NCI-H1930 (cell line): ENCODE measurements at places on chromosomes 7 and 10.

GRCh38 chr10:116371737-116372136, 47.5 kb downstream of the CCDC172 start:
- DNase-seq: no peak

GRCh38 chr7:155962191-155962967, 150.1 kb upstream of the SHH start:
- DNase-seq: no peak

DNA sequence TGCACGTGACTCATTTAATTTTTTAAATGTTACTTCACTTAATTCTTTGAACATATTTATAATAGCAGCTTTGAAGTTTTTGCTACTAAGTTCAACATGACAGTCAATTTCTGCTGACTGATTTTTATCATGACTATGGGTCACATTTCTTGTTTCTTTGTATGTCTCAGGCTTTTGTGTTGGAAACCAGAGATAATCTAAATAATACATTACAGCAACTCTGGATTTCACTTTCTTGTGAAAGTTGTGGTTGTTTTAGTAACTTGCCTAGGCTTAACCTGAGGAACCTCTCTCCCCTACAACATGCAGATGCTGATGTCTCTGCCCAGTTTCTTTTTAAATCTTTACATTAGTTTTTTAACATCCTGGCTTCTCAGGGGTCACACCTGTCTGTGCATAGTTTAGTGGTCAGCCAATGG, 180.8 kb downstream of the CCDC71L start:
- no peak for DNase-seq

- no peak for DNase-seq
These were observed 4.0 kb upstream of the MRPS24 start for GRCh38 chr7:43873300-43873699.

GRCh38 chr10:38007991-38008390, 2.5 kb upstream of the ZNF33A start:
- no peak for DNase-seq

GRCh38 chr10:133421336-133422222, 2.8 kb downstream of the SPRN start:
- no peak for DNase-seq

DNA sequence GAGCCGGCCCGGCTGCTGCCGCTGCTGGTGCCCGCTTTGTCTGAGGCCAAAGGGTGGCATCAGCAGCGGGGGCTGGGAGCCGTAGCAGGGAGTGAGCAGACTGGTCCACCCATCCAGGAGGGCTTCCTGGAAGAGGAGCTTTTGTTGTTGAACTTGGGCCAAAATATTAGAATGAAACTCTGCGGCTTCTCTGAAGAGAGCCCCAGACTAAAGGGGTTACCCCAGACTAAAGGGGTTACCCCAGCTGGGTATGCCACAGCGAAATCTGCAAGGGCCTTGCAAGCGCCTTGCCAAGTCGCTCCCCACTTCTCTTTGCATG, 154.7 kb upstream of the ZMIZ1 start:
- no peak for DNase-seq

GRCh38 chr10:74194999-74195398, 44.0 kb downstream of the ADK start:
- no peak for DNase-seq

- no peak for DNase-seq
These were observed 10.4 kb downstream of the CHST3 start for GRCh38 chr10:71974489-71975021.

GRCh38 chr7:135670179-135670578, 7.9 kb downstream of the STMP1 start:
- no peak for DNase-seq

- DNase-seq: no peak
These were observed 98.8 kb downstream of the CNOT4 start for GRCh38 chr7:135411098-135411497.

GRCh38 chr10:35511647-35512046, 93.5 kb upstream of the GJD4 start:
- DNase-seq: no peak

DNA sequence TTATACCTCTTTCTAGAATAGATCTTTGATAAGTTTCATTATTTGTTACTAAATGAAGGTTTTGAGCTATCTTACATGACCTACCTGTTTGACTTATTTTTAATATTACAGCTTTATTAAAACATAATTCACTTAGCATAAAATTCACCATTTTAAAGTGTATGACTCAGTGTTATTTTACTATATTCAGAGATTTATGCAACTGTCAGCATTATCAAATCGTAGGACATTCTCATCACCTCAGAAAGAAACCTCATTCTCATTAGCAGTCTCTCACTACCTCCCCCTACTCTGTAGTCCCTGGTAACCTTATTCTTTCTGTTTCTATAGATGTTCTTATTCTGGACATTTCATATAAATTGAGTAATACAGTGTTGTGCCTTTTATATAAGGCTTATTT, 207.9 kb upstream of the FOXP2 start:
- no peak for DNase-seq

GRCh38 chr7:98930921-98931320, 52.6 kb downstream of the TRRAP start:
- DNase-seq: no peak

DNA sequence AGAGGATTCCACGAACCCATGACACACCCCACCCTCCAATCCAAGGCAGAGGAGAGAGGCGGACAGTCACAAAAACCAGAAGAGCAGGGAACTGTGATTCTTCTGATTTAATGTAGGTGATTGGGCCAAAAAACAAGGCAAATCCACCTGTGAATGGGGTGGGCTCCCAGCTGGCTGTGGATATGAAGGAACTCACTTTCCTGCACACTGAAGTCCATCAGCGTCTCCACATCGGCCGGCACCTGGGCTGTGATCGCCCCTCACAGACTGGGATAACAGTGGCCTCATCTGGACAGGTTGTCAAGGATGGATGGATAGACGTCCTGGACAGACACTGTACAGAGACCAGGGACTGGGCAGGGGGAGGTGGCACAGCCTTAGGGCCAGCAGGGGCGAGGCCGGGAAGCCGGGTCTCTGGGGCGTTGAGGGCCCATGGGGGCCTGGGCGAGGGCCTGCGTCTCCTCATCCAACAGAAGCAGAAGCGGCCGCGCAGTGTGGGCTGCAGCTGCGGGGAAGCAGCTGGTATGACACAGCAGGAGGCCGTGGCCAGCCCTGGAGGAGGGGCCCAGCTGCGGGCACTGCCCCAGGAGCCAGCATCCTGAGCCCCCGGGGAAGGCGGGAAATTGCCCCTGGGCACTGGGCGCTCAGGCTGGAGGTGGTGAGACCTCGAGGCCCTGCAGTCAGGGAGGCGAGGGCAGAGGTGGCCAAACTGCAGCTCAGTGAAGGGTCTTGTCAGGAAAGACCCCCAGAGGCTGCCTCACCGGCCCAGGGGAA, 54.2 kb downstream of the DIP2C start:
- no peak for DNase-seq

- no peak for DNase-seq
These were observed 21.7 kb upstream of the MACC1 start for GRCh38 chr7:20238754-20239324.

DNA sequence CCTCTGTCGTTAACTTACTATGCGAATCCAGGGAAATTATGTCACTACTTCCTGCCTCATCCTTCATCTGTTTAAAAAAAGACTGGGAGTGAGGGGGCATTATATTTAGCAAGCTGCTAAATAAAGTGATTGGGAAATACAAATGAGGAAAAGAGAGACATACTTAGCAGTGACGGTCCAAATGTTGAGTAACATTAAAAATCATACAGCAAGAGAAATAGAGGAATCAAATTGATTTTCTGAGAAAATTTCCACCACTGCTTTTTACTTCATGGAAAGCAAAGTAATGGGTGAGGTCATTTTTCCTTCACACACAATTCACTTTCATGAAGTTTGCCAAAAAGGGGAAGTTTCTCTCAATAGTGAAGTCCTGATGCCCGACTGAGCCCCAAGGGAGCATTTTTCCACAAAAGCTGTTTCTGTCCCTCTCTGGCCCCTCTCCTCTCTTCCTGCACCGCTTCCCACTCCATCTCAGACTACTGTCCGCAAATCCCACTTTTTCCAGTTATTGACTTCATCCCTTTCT, 61.9 kb upstream of the ADO start:
- DNase-seq: no peak

- DNase-seq: no peak
These were observed 75.1 kb downstream of the DGKI start for GRCh38 chr7:137771679-137772078.

GRCh38 chr10:113027574-113028455, 77.8 kb downstream of the TCF7L2 start:
- DNase-seq: no peak

- no peak for DNase-seq
These were observed 262.2 kb downstream of the WDR11 start for GRCh38 chr10:121113385-121113696.

DNA sequence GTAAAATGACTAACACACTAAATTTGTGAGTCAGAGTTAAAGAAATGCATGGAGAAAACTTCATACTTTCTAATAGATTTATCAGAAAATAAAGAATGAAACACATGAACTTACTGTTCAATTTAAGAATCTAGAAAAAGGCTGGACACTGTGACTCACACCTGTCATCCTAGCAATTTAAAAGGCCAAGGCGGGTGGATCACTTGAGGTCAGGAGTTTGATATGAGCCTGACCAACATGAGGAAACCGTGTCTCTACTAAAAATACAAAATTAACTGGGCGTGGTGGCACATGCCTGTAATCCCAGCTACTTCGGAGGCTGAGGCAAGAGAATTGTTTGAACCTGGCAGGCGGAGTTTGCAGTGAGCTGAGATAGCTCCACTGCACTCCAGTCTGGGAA, 1106.2 kb upstream of the LRRN3 start:
- DNase-seq: no peak

GRCh38 chr7:120832803-120833202, 25.1 kb downstream of the TSPAN12 start:
- no peak for DNase-seq

- no peak for DNase-seq
These were observed 122.0 kb upstream of the TCERG1L start for GRCh38 chr10:131433568-131433967.

DNA sequence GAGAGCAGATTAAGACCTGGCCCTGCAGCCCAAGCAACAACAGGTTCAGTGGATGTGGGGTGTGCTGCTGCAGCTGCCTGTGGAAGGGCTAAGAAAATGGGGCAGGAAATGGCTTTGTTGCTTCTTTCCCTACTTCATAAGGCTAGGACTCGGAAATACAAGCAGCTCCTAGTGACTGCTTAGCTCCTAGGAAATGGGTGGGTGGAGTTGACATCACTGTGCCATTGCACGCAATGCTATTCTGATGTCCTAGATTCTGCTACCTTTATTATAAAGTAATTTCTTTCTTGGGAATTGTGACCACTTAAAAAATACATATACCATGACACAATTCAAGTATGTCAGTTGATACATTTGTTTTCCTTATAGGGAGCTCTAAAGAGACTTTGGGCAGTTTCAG, 155.8 kb downstream of the FANK1 start:
- no peak for DNase-seq

DNA sequence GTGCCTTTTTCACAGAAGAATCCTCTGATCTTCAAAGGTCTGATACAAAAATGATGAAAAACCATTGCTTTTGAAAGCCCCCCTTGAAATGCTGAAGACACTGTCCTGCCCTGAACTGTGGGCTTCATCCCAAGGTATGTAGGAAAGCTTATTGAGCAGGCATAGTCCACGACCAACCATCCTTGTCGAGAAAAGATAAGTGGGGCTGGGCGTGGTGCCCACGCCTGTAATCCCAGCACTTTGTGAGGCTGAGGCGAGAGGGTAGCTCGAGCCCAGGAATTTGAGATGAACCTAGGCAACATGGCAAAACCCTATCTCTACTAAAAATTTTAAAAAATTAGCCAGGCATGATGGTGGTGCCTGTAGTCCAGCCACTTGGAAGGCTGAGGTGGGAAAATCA, 25.6 kb downstream of the TACR2 start:
- DNase-seq: no peak

DNA sequence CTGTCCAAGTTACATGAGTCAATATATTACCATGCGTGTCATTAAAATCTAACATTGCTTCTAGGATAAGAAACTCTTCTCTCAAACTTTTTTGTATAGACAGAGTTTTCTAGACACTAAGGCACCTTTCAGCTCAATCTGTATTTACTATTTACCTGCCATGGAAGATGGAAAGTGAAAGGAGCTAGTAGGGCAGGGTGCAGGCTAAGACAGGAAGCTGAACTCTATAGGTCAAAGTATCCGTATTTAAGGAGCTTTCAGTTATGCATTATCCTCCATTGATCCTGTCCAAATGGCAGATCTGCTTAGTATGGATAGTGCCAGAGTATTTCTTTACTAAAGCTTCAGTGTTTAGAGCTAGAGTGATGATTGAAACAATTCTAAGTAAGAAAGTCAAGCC, 612.8 kb downstream of the IPMK start:
- DNase-seq: no peak

GRCh38 chr10:110932505-110933180, 13.2 kb downstream of the SHOC2 start:
- DNase-seq: no peak

DNA sequence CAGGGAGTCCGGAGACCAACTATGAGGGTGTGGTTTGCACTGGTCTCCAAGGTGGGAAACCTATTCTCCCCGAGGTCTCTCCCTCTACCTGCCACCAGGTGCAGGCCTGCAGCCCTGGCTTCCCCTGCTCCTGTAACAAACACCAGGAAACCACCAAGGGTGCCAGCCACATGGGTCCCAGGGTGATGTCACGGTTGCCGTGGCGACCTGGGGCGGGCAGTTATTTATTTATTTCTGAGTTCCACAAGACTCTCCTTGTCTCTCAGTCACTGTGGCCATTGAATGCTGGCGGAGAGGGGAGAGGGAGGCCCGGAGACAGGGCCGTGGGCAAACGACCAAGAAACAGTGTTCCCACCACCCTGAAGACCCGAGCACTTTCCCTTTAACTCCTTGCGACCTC, 27.0 kb downstream of the MMD2 start:
- DNase-seq: no peak

DNA sequence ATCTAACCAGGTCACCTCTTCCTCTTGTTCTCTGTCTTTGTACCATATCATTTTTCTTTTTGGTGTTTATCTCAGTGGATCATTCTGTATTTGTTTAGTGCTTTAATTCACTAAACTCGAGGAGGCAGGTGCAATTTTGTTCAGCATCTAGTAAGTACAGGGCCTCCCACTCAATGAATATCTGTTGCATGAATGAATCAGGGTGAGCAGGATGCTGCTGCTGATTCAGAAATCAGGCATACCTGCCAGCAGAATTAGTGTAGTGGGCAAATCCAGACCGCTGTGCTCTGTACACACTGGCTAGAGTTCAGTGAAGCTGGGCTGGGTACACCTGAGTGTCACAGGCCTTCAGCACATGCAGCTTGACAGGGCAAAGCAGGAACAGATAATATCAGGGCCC, 511.9 kb downstream of the SUGCT start:
- no peak for DNase-seq

GRCh38 chr10:98394851-98395440, 20.0 kb downstream of the PYROXD2 start:
- DNase-seq: no peak

DNA sequence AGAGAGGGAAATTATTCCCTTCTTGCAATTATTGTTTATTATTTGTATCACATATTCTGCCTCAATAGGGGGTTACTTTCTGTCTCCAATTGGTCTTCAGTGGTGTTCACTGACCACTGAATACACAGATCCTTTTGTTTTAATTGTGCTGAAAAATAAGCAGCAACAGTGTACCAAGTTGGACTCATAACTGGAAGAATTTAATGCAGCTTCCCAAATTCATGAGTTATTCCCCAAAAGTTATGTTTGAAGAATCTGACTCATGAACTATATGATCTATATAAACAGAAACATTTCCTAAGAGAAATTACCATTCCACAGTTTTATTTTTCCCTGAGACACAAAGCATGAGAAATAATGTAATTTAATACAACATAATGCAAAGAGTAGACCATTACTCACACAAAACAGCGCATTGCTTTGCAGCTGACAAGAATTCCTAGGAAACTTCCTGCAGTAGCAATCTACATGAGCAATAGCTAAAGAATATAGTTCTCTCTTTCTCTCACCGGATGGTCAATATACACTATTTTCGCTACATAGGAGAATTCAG, 479.2 kb downstream of the HTR7 start:
- no peak for DNase-seq
